ENCODE measurements at places on chromosomes 1 and 21.
A peak's percentile ranks its signal among the peaks of the same experiment; 100 is the strongest.

DNA sequence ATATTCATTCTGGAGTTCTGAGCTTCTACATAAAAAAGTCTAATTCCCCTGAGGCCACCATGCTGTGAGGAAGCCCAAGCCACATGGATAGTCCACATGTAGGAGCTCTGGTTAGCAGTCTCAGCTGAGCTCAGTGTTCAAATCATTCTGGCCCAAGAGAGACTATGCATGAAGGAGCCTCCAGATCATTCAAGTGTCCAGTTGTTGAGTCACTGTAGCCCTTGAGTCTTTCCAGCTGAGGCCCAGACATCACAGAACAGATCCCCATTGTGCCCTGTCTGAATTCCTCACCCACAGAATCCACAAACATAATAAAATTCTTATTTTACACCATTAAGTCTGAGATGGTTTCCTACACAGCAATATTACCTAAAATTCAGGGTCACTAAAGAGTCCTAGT lies 107.0 kb upstream of the NGF start:
- no peak for DNase-seq

- no peak for DNase-seq
These were observed 11.4 kb upstream of the MNDA start for GRCh38 chr1:158819461-158820443.

DNA sequence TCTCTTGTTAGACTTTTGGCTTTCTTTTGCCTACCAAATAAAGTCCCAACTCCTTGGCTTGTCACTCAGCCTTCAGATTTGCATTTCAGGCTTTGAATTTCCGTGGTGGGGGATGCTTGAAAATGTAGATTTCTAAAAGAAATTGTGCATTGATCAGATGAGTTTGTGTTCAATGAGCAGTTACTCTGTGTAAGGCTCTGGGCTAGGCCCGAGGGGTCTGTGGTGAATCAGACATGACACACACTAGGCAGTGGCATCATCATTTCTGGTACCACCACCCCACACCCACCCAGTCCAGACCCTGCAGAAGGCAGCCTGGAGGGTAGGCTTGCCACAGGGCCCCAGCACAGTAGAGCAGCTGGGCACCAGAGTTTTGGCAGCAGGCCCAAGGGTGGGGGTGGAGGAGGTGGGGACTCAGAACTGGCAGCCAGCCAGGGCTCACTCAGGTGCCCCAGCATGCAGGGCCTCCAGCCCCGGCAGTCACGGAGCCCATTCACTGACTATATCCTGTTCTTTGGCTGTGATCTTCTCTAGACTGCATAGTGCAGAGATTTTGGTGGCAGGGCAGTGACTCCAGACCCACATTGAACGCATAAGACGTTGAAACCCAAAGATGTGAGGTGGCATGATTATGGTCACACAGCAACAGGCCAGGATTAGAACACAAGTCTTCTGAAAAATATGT lies 97.2 kb upstream of the ARTN start:
- peak; percentile 59 for DNase-seq

GRCh38 chr1:212692774-212693644 lies 6.6 kb downstream of the BATF3 start:
- DNase-seq = no peak

GRCh38 chr1:9753121-9753531 lies 70.6 kb downstream of the CLSTN1 start:
- no peak for DNase-seq

DNA sequence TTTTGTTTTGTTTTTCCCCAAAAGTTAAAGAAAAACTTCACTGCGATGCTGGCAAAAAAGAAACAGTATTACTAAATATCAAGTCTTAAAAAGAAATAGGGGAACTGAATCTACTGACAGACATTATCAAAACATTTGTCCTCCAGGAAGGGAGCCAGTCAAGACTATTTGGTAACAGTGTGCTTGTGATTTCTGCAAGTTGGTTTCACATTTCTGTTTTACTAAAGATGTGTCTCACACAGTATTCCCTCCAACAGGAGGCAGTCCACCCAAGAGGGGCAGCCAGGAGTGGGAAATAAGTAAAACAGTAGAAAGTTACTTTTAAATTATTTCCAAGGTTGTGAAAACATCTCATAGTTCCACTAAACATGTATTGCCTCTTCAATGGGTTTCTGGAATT lies 74.4 kb upstream of the SDC3 start:
- DNase-seq = peak; percentile 25

GRCh38 chr1:193222056-193222615 lies 35.7 kb upstream of the B3GALT2 start:
- no peak for DNase-seq

- no peak for DNase-seq
These were observed 8.3 kb downstream of the ELF3 start for GRCh38 chr1:202018468-202019234.

- DNase-seq = no peak
These were observed 12.2 kb upstream of the CLSTN1 start for GRCh38 chr1:9835758-9836631.

DNA sequence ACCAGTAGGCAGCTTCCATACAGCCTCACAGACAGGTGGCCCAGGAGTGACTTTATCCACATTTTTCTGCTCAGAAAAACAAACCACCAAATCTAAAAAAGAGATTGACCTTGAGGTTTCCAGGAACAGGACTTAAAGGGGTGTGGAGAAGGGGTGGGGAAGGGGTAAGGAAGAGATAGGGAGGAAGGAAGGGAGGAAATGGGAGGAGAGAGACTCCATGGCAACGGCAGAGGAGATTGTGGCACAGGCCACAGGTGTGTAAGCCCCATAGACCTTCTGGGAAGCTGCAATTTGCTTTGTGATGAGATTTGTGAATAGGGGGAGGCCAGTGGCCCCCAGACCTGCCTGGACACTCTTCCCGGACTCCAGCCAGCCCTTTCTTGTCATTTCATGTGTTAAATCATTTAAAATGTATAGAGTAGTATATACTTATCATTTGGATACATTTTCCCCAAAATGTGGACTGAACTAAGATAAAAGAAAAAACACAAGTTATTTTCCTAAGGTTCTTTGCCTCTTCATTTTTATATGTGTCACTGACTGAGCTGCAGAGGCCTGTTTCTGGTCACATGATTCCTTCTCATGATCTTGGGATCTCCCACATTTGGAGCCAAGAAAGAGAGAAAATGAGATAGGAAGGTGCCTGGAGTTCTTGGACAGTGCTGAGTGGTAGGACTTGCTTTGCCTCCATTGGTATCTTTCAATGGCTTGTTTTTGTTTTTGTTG lies 55.5 kb downstream of the CLIC6 start:
- no peak for DNase-seq

GRCh38 chr1:85376356-85376755 lies 88.6 kb downstream of the DDAH1 start:
- DNase-seq = no peak

GRCh38 chr1:119409731-119410130 lies 5.2 kb upstream of the HSD3B2 start:
- no peak for DNase-seq

GRCh38 chr21:24323536-24323935 lies 1283.7 kb downstream of the MRPL39 start:
- DNase-seq = no peak
